ENCODE measurements at places on chromosomes 3 and 15.

DNA sequence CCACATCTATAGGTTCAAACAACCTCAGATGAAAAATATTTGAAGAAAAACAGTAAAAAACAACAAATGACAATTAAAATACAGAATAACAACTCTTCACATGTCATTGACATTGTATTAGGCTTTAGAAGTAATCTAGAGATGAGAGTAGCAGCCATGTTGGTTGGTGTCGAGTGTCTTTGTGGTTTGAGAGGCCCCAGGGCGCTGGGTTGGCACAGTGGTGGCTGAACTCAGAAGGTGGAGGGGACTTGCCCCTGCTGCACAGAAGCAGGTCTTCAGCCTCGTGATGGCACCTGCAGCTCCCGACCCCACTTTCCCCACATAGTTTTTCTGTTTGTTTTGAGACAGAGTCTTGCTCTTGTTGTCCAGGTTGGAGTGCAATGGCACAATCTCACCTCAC lies 187.2 kb downstream of the OSBPL10 start:
- DNase-seq = no peak
- no peak overlapping the region for H3K27ac ChIP-seq
- H3K4me3 ChIP-seq = no peak overlapping the region
- no peaks in the 10 kb centered on the region for H3K27me3 ChIP-seq
- no peaks in the 10 kb centered on the region for H3K36me3 ChIP-seq
- no peaks in the 10 kb centered on the region for H3K4me1 ChIP-seq

DNA sequence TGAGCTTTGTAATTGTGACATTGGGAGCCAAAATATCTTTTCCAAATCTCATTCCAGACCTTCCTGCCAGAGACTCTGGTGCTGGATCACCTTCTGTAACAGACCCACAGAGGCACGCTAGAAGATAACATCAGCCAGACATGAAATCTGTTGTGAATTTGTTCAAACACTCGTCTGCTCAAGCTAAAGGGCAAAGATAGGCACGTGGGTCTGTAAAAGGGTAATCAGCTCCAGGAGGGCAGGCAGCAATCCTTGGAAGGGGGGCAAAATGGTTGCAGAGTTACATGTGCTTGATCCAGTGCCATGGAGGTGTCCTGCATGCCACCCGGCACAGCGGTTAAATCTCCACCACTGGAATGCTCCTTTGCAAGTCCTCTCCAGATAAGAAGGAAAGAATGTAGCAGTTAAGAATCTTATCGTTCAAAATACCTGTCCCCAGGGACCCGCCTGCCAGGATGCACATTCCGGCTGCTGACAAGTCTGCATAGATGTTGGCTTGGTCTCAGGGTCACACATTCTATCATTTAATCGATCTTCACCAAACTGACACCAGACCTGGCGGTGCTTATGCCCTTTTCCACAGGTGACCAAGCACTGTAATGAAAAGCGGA lies 74.8 kb downstream of the ADAMTS9 start:
- no peaks in the 10 kb centered on the region for H3K27me3 ChIP-seq
- H3K4me1 ChIP-seq = no peaks in the 10 kb centered on the region
- DNase-seq = no peak

GRCh38 chr3:143135150-143135549 lies 15.6 kb downstream of the CHST2 start:
- H3K4me1 ChIP-seq = peaks cover 3% of the 10 kb centered on the region
- H3K27me3 ChIP-seq = no peaks in the 10 kb centered on the region
- H3K4me3 ChIP-seq = no peak overlapping the region
- DNase-seq = no peak
- H3K36me3 ChIP-seq = no peaks in the 10 kb centered on the region

GRCh38 chr3:154642145-154642544 lies 212.2 kb upstream of the GPR149 start:
- H3K36me3 ChIP-seq = no peaks in the 10 kb centered on the region
- DNase-seq = no peak
- no peaks in the 10 kb centered on the region for H3K4me1 ChIP-seq
- H3K4me3 ChIP-seq = no peak overlapping the region

GRCh38 chr3:3170998-3171397 lies 8.5 kb downstream of the CRBN start:
- peaks cover 27% of the 10 kb centered on the region for H3K4me1 ChIP-seq
- no peaks in the 10 kb centered on the region for H3K27me3 ChIP-seq
- no peak overlapping the region for H3K4me3 ChIP-seq
- H3K27ac ChIP-seq = no peak overlapping the region

DNA sequence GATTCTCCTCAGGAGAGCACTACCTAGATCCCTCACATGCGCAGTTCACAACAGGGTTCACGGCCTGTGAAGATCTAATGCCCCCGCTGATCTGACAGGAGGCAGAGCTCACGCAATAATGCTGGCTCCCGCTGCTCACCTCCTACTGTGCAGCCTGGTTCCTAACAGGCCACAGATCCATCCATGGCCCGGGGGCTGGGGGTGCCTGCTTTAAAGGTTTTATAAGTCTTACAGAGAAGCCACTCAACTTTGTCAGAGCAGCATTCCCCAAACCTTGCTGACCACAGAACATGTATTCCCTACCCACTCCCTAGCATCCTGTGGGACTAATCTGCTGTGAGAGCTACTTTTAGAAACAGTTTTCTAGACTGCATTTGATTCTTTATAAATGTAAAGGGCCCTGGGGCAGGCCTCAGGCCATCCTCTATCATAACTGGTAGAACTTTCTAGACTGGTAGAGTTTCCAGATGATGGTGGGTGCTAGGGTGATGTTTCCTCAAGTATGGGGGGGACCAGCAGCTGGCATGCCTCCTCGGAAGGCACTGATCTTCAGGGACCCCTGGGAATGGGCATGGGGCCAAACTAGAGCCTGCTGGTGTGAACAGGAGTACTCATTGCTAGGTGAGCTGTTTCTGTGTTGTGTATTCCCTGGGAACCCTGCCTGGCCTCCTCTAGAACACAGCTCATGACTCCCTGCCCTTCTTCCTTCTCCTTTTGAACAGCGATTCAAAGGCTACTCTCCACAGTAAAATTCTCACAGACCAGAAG lies 25.7 kb upstream of the RAD18 start:
- H3K27ac ChIP-seq = no peak overlapping the region
- H3K4me3 ChIP-seq = no peak overlapping the region
- peaks cover 5% of the 10 kb centered on the region for H3K4me1 ChIP-seq
- no peak for DNase-seq
- no peaks in the 10 kb centered on the region for H3K36me3 ChIP-seq
- H3K27me3 ChIP-seq = no peaks in the 10 kb centered on the region

DNA sequence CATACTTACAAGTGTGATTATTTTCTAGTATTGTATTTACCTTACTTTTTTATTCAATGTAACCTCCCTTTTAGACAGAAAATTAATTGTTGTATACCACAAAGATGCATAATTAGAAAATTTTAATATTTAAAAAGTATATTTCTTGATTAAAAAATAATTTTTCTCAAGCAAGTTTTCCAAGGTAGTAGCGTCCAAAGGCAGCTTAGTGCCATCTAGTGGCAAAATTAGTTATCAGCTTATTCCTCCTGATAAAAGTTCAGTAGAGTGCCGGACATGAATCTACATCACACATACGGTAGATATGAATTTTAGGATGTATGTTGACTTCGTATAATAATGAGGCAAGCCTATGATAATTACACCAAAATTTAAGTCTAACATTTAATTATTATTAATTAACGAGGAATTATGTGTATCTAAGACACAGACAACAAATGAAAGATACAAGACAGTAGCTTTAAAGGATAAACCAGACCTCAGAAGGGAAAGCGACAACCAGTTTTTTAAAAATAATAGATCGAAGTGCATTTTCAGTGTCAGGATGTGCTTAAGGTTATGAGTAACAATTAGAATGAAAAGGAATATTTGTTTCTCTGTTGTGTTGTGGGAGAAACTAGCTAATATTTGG lies 405.9 kb downstream of the ROBO1 start:
- no peaks in the 10 kb centered on the region for H3K36me3 ChIP-seq
- H3K27ac ChIP-seq = no peak overlapping the region
- no peaks in the 10 kb centered on the region for H3K4me1 ChIP-seq
- DNase-seq = no peak
- no peak overlapping the region for H3K4me3 ChIP-seq
- H3K27me3 ChIP-seq = no peaks in the 10 kb centered on the region

GRCh38 chr3:22371607-22372291 lies 620.7 kb upstream of the ZNF385D start:
- H3K4me1 ChIP-seq = no peaks in the 10 kb centered on the region
- H3K4me3 ChIP-seq = no peak overlapping the region
- H3K36me3 ChIP-seq = no peaks in the 10 kb centered on the region
- peaks cover 3% of the 10 kb centered on the region for H3K27me3 ChIP-seq
- no peak overlapping the region for H3K27ac ChIP-seq
- DNase-seq = no peak

DNA sequence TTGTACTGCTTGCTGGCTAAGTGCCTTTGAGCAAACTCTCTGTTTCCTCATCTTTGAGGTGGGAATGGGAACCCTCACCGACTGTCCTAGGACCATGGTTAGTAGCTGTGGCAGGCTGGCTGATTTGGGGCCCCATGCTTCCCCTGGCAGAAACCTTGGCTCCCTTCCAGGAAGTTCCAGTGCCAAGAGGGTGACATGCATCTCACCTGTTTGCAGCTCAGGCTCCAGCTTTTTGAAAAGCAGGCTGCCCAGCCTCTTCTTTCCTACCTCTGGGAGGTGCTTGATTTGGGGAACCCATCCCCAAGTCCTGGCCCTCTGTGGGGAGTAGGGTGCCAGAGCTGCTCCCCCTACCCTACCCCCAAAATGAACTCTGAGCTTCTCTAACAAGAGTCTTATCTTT lies 50.8 kb downstream of the RAB11A start:
- H3K27ac ChIP-seq = no peak overlapping the region
- no peak overlapping the region for H3K4me3 ChIP-seq
- no peaks in the 10 kb centered on the region for H3K36me3 ChIP-seq
- peak; percentile 5 for DNase-seq
- no peaks in the 10 kb centered on the region for H3K27me3 ChIP-seq
- peaks cover 18% of the 10 kb centered on the region for H3K4me1 ChIP-seq

DNA sequence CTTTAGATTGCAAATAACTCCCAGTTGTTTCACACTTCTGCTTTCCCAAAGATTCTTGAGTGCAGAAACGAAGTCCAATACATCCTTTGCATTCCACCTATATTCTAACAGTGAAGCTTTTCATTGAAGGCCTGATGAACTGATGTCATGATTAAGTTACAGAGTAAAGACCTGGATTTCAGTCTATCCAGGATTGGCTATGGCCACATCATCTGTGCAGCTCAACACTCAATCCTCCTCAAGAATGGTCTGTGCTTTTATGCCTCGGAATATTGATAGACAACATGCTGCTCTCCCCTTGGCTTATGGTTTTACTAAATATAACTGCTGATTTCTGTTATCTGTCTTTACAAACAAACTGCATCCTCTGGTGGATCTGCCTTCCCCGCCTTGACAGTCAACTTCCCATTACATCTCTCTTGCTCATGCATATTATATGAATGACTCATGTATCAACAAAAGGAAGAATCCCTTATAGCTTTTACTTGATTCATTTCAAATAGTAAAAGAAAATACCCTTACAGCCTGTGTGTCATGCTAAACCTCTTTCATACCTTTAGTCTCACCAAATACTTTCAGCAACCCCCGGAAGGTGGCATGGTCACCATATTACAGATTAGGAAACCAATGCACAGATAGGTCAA lies 59.5 kb downstream of the SCN11A start:
- H3K27ac ChIP-seq = no peak overlapping the region
- DNase-seq = no peak
- no peaks in the 10 kb centered on the region for H3K4me1 ChIP-seq
- H3K4me3 ChIP-seq = no peak overlapping the region
- no peaks in the 10 kb centered on the region for H3K27me3 ChIP-seq
- no peaks in the 10 kb centered on the region for H3K36me3 ChIP-seq

Measured in natural killer cell (primary cell).